AG10803 (cell line): ENCODE measurements at places on chromosomes 12 and 14.

DNA sequence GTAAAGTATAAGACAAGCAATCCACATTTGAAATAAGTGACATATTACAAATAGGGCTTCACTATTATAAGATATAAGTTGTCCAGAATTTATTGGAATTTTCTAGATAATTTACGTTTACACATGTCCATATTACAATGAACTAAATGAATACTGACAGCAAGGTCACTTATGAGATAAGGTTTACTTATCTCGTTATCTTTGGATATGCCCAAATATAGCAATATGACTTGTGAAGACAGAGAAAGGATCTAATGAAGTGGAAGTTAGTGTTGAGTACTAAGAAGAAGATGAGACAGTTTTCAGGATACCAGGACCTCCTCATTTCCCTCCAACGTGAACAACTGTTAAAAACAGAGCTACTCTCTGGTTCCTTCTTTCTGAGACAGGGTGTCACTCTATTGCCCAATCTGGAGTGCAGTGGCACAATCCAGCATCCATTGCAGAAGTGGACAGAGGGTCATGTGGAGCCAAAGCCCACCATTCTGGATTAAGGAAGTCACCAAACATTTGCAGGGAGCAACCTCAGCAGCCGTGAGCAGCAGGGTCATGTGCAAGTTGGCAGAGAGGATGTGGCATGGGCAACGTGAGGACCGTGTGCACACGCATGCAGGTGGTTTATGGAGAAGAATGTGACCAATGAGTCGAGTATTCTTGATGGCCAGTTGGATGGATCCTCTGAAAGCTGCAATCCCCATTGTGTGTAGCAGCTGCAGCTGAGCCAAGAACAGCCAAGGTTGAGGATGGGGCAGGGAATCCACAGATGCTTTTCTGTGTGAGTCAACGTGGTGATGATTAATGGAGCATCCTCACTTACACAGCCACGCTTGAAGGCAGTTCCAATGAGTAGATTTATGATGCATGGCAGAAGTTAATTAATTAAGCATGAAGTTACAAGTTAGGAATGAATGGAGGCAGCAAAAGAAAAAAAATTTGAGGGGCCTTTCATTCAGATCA lies 111.0 kb downstream of the BICD1 start:
- peak; percentile 89 for DNase-seq

DNA sequence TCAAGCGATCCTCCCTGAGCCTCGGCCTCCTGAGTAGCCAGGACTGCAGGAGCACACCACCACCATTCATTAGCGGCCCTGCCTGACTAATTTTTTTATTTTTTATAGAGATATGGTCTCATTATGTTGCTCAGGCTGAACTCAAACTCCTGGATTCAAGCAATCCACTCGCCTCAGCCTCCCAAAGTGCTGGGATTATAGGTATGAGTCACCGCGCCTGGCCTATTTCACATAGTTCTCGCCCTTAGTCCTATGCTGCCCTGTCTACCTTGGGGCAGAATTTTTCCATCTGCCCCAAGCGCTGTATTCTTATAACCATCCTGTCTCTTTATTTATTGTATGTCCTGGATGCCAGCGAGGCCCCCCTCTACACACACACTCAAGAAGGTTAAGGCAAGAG lies 50.9 kb upstream of the BCL2L14 start:
- no peak for DNase-seq

GRCh38 chr12:68868043-68868790 lies 60.2 kb downstream of the MDM2 start:
- no peak for DNase-seq

- DNase-seq = no peak
Measured at GRCh38 chr14:56237398-56237797, 119.2 kb downstream of the PELI2 start.
